SJSA1 (cell line): ENCODE measurements at places on chromosomes 12 and 14. TPM values are rescaled to one million over a fixed set of nuclear protein-coding genes. Genes with fewer than 3 reads are reported as not detected.

CTDSP2 gene
- 420 and 508 TPM in 2 replicates for total RNA-seq

PELI2 gene
- total RNA-seq: 5.3 and 9.6 TPM in 2 replicates

CSRP2 gene
- 113 and 147 TPM in 2 replicates for total RNA-seq

DTX3 gene
- total RNA-seq: 187 and 286 TPM in 2 replicates

LRFN5 gene
- total RNA-seq: not detected in 2 replicates

GPR137C gene
- 2.8 and 4.1 TPM in 2 replicates for total RNA-seq

SLC6A13 gene
- not detected in 2 replicates for total RNA-seq

SMOC1 gene
- total RNA-seq: not detected in 2 replicates

FICD gene
- total RNA-seq: 6.1 and 11.1 TPM in 2 replicates

RASSF9 gene
- total RNA-seq: not detected in 2 replicates

KCNH3 gene
- total RNA-seq: 0.08 and 0.53 TPM in 2 replicates

NFATC4 gene
- total RNA-seq: 14.6 and 23.6 TPM in 2 replicates

MYH6 gene
- total RNA-seq: not detected in 2 replicates

SLC2A13 gene
- total RNA-seq: 1.6 and 2.9 TPM in 2 replicates

BICDL1 gene
- not detected in 2 replicates for total RNA-seq

EPYC gene
- 0.05 TPM in 1 of 2 replicates, not detected in the other for total RNA-seq

DBX2 gene
- total RNA-seq: not detected in 2 replicates

PPP1R3E gene
- 1.2 and 2.1 TPM in 2 replicates for total RNA-seq

PAPLN gene
- total RNA-seq: 0.38 and 2.4 TPM in 2 replicates

MMP19 gene
- total RNA-seq: 9.8 and 14.5 TPM in 2 replicates

FZD10 gene
- not detected in 2 replicates for total RNA-seq

DAZAP2 gene
- 79.9 and 153 TPM in 2 replicates for total RNA-seq

AMN gene
- total RNA-seq: not detected in 2 replicates

PRMT5 gene
- total RNA-seq: 43.9 and 67.8 TPM in 2 replicates

ERGIC2 gene
- total RNA-seq: 66.5 and 131 TPM in 2 replicates

AKAP6 gene
- total RNA-seq: 3.8 and 4.1 TPM in 2 replicates

TPH2 gene
- 0.11 TPM in 1 of 2 replicates, not detected in the other for total RNA-seq

MYF5 gene
- not detected in 2 replicates for total RNA-seq

SIX1 gene
- 3.7 and 9.0 TPM in 2 replicates for total RNA-seq

HCAR3 gene
- not detected in 2 replicates for total RNA-seq

OR6C2 gene
- not detected in 2 replicates for total RNA-seq

RTL1 gene
- total RNA-seq: not detected in 2 replicates

C14orf180 gene
- not detected in 2 replicates for total RNA-seq

POP5 gene
- total RNA-seq: 44.8 and 49.7 TPM in 2 replicates

BATF gene
- total RNA-seq: not detected in 2 replicates

C14orf132 gene
- total RNA-seq: 3.0 TPM in 2 replicates
